ENCODE measurements at places on chromosomes 7 and 10.

DNA sequence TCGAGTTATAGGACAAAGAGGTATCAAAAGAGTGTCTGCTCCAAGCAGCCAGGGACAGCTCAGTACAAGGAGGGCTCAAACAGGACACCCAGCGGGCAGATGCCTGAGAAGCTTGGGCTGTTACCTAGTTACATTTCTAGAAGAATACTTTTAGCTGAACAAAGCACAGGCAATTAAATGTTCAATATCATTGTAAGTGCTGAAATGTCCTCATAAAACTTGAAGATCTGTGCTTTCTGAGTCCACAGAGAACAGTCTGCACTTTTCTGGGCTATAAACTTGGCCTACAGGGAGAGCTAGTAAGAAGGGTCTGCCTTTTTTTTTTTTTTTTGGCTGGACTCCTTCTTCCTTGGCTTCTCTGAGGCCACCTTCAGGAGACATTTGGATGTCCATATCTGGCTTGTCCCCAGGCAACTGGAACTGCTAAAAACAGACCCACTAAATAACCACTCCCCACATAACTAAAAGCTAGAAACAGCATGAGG lies 123.2 kb downstream of the SLC16A9 start:
- DNase-seq = no peak

DNA sequence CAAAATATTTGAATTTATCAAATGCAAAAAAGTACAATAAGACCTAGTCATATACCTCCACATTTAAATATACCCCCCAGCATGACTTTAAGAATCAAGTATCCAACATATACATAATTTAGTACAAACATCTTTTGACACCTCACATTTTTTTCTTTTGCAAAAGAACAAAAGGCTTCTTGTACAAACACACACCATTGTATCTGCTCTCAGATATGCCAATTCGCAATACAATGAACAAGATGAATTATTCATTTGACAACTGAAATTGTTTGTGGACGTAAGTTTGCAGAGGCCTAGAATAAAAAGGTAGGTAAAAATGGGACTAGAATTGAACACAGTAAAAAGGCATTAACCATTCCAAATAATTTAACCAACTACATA lies 154.4 kb downstream of the CACNA2D1 start:
- DNase-seq = no peak

- DNase-seq = no peak
These were observed 46.7 kb downstream of the PLXDC2 start for GRCh38 chr10:19862811-19863515.

DNA sequence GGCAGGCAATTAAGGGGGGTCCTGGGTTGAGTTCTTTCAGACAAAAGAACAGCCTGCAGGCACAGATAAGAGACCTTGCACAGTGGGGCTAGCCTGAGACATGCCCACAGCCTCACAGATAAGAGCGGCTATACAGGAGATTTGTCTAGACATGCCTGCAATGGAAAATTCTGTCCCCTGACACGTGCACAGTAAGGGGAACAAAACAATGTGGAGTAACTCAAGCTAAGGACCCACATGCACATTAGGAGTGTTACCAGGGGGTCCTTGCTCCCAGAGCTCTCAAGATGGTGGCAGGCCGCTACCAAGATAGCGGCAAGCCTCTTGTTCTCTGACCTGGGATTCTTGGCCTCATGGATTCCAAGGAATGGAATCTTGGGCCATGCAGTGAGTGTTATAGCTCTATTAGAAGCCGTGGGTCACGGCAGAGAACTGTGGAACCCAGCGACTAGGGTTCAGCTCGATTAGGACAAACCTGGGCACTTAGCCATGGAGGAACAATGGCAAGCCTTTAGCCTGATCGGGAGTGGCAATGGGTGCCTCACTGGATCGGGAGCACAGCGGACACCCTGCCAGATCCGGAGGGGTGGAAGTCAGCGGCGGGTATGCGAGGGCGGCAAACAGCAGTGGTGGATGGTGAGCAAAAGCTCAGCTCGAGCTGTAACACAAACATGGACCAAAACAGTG lies 196.9 kb downstream of the CCSER2 start:
- DNase-seq = no peak

DNA sequence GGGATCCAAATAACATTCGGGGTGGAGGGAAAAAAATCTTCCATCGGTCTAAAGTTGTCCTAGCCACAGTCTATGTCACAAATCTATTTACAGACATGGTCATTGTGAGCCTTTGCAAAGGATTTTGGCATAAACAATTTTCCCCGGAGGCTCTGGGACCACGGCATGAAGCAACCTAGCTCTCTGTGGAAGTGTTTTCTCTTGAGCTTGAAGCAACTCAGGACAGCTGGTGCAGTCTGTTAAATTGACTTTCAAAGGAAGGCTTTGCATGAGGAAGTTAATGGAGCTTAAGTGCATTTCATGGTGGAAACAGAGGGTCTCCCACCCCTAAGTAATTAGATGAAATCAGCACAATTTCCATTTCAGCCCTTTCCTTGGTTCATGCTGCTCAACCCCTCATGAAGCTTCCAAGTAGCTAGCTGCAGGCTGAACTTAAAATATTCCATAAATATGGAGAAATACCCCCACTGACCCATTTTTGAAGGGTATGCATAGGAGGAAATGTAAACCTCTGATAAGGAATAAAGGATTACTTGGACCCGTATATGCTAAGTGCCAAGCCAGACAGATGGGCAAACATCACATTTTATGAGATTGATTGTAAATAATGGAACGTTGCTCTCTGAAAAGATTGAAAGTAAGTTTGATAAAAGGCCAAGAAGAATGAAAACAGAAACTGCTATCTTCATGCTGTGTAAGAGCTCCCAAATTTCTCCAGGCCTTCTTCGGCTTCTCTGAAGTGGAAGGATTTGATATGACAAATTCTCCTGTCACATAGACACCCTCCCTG lies 39.9 kb downstream of the CCDC3 start:
- DNase-seq = no peak

Data from NCI-H2029 treated with DMSO at 0.1 percent for 48 hours (cell line).